ENCODE measurements at places on chromosomes 4 and X. TPM values are rescaled to one million over a fixed set of nuclear protein-coding genes. Genes with fewer than 3 reads are reported as not detected.

The MND1 gene
- 5.7 TPM for total RNA-seq

The TLR10 gene
- not detected for total RNA-seq

The ODAPH gene
- not detected for total RNA-seq

The RASSF6 gene
- total RNA-seq, result 0.14 TPM

Measured in placental pericyte (primary cell).